Muscle of leg (tissue), 16 donors: ENCODE measurements at places on chromosomes 2 and 18. TPM values are rescaled to one million over a fixed set of nuclear protein-coding genes. Genes with fewer than 3 reads are reported as not detected.

TEKT4 gene
- not detected for total RNA-seq

ABHD1 gene
- total RNA-seq = 0.09 TPM

RBBP8 gene
- total RNA-seq = 11.4 TPM

CGREF1 gene
- total RNA-seq = 6.7 TPM

HOXD4 gene
- total RNA-seq = 2.2 TPM
